Left cardiac atrium (tissue), 4 donors: ENCODE measurements at places on chromosomes 2 and 18. TPM values are rescaled to one million over a fixed set of nuclear protein-coding genes. Genes with fewer than 3 reads are reported as not detected.

POMC gene
- total RNA-seq = 10.6 TPM

CD8B gene
- 0.81 TPM for total RNA-seq

STAT4 gene
- 11.6 TPM for total RNA-seq

- no peak for DNase-seq
Measured at GRCh38 chr2:197878792-197879191, 74.4 kb downstream of the PLCL1 start.

GRCh38 chr2:37284381-37284780, 40.3 kb downstream of the PRKD3 start:
- no peak for DNase-seq

GRCh38 chr18:13276530-13277520, 58.3 kb downstream of the LDLRAD4 start:
- DNase-seq = no peak
